ENCODE measurements at places on chromosomes 3 and 15.

DNA sequence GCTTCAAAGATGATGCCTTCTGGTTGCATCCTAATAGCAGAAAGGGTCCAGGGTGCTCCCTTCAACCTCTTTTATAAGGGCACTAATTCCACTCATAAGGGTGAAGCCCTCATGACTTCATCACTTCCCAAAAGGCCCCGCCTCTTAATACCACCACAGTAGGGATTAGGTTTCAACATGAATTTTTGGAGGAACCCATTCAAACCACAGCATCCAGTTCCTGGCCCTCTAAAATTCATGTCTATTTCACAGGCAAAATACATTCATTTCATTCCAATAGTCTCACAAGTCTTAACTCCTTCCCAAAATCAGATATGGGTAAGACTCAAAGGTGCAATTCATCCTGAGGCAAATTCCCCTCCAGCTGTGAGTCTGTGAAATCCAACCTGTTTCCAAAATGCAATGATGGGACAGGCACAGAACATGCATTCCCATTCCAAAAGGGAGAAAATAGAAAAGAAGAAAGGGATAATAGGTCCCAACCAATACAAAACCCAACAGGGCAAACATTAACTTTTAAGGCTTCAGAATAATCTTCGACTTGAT, 124.0 kb downstream of the ATP1B3 start:
- no peak overlapping the region for H3K27ac ChIP-seq
- H3K4me1 ChIP-seq = no peaks in the 10 kb centered on the region
- peaks cover 2% of the 10 kb centered on the region for H3K27me3 ChIP-seq
- H3K36me3 ChIP-seq = no peaks in the 10 kb centered on the region

DNA sequence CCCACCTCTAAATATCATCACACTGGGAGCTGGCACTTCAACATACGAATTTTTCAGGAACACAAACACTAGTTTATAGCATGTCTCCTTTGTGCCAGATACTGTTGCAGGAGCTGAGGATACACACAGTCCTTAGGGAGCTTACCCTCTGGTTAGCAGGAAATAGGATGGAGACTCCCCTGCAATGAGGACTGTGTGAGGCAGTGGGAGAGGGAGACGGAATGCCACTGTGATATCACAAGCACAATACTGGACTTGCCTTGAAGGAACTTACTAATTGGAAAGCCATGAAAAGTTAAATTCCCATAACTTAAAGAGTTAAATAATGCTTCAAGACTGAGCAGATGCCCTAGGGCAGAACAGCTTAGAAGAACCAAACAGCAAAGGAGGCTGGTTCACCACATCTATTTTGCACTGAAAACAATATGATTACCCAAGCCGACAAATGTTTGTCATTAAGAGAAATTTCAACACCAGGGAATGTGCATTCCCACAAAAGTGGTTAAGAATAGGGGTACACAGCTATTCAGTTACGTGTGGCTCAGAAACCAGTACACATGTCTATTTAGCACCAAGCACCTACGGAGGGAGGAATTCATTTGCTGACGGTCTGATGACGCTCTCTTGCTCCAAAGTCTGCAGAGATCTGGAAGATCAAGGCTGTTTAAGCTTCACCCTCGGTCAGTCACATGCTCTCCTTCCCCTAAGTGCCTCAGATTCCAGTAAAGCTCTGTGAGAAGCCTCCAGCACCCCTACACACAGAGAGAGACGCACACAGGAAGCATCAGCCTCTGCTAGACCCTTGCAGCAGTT, 5.2 kb downstream of the TBC1D2B start:
- H3K36me3 ChIP-seq = no peaks in the 10 kb centered on the region
- DNase-seq = no peak
- H3K27me3 ChIP-seq = peaks cover 3% of the 10 kb centered on the region
- H3K4me3 ChIP-seq = no peak overlapping the region
- peaks cover 44% of the 10 kb centered on the region for H3K4me1 ChIP-seq

DNA sequence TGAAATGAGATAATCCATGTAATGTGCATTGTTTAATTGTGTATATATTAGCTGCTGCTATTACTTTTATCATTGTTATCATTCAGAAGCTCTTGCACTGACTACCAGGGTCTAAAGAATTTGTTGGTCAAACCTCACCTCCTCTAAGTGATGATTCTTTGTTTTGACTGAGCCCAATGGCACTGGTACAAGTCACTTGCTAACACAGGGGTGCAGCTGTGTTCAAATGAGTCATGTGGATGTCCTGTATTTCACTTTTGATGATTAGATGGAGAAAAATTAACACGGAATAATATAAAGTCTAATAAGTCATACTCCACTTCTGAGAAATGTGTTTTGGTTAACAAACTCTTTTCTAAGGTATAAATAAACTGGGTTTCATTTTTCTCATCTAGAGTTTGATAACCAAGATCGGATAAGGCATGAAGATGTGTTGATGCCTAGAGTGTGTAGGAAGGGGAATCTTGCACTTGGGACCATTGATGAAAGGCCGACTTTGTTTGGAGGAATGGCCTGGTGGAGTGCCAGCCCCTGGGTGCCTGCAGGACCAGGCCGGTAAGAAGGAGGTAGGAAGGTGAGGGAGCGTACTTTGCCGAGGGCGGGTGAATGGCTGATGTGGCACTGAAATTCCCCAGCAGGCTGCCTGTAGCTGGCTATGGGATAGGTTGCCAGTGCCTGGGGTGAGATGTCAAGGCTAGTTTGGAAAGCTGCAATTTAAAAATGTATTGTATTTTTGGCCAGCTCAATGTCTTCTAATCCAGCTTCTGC, 244.7 kb upstream of the ZPLD1 start:
- H3K4me1 ChIP-seq = peaks cover 3% of the 10 kb centered on the region
- H3K27ac ChIP-seq = no peak overlapping the region
- DNase-seq = no peak
- no peaks in the 10 kb centered on the region for H3K36me3 ChIP-seq
- H3K4me3 ChIP-seq = no peak overlapping the region

GRCh38 chr15:56672721-56673120, 60.6 kb downstream of the ZNF280D start:
- no peaks in the 10 kb centered on the region for H3K27me3 ChIP-seq
- H3K4me3 ChIP-seq = no peak overlapping the region
- no peak overlapping the region for H3K27ac ChIP-seq
- no peak for DNase-seq

DNA sequence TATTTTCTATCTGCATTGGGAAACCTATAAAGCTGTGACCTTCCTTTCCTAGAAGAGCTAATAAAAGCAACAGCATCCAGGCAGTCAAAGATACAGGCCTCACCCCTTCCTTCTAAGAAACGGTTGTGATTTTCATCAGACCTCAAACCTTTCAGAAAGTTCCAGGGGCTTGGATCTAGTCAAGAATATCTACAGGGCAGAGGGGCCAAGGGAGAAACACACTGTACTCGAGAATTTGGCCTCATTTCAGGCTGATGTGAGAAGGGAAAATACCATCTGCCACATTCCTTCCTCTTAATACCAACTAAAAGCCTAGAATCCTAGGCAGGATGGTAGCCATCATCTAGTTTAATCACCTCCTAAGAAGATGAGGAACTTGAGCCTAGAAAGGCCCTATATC, 24.5 kb upstream of the BCL6 start:
- H3K27ac ChIP-seq = no peak overlapping the region
- no peak for DNase-seq
- H3K27me3 ChIP-seq = no peaks in the 10 kb centered on the region
- H3K36me3 ChIP-seq = no peaks in the 10 kb centered on the region
- H3K4me3 ChIP-seq = no peak overlapping the region
- peaks cover 17% of the 10 kb centered on the region for H3K4me1 ChIP-seq

DNA sequence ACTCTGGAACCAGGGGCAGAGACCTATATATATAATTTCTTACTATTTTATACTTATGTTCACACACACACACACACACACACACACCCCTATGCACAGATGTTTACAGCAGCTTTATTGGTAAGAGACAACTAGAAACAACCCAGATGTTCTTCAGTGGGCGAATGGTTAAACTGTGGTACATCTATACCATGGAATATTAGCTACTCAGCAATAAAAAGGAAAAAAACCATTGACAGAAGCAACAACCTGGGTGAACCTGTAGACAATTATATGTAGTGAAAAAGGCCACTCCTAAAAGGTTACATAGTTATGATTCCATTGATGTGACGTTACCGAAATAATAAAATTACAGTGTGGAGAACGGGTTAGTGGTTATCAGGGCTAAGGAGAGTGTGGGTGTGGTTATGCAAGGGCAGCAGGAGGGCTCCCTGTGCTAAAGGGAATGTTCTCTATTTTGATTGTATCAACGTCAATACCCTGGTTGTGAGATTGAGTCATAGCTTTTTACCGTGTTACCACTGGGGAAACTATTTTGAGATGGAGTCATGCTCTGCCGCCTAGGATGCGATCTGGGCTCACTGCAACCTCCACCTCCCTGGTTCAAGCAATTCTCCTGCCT, 85.5 kb downstream of the FLNB start:
- H3K36me3 ChIP-seq = peaks cover 37% of the 10 kb centered on the region
- H3K4me1 ChIP-seq = peaks cover 3% of the 10 kb centered on the region
- peaks cover 3% of the 10 kb centered on the region for H3K27me3 ChIP-seq
- no peak overlapping the region for H3K4me3 ChIP-seq
